GDM1 (cell line): ENCODE measurements at places on chromosomes 7 and 10.
A peak's percentile ranks its signal among the peaks of the same experiment; 100 is the strongest.

- no peak for DNase-seq
Measured at GRCh38 chr7:111927353-111928019, 278.7 kb downstream of the DOCK4 start.

GRCh38 chr7:100655908-100656674 is at the start of gene ACTL6B:
ACTL6B (minus strand) TSS chr7:100656448; CDS start chr7:100656354, 94 bp downstream.
- peak; percentile 71 for DNase-seq

DNA sequence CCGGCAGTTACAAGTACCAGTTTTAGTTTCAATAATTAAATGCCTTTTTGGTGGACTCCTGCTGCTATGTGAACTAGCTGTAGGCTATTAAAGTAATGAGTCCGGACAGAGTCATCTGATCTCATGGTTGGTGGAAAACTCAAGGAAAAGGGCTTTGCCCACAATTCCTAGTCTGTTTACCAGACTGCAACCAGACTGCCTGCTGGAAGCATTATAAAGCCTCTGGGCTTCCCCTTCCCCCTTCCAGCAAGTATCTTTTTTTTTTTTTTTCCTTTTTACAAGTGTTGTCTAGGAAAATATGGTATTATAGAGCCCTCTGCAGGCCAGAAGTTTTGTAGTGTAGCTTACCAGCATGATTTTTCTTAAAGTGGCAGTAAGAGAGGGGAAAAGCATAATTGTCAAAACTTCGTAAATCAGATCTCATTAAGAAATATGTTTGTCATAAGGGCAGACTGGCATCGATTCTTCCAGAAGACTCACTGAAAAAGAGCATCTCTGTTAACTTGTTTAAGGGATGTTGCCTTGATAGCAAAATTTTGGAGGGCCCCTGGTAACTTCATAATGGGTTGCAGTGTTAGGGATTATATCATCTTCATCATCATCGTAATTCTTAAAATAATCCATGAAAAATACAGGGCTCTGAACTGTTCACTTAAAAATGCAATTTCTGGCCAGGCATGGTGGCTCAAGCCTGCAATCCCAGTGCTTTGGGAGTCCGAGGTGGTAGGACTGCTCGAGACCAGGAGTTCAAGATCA is 181.3 kb downstream of the TAX1BP1 start:
- DNase-seq = peak; percentile 45

GRCh38 chr7:93812061-93812460 is 78.5 kb downstream of the TFPI2 start:
- DNase-seq = no peak

DNA sequence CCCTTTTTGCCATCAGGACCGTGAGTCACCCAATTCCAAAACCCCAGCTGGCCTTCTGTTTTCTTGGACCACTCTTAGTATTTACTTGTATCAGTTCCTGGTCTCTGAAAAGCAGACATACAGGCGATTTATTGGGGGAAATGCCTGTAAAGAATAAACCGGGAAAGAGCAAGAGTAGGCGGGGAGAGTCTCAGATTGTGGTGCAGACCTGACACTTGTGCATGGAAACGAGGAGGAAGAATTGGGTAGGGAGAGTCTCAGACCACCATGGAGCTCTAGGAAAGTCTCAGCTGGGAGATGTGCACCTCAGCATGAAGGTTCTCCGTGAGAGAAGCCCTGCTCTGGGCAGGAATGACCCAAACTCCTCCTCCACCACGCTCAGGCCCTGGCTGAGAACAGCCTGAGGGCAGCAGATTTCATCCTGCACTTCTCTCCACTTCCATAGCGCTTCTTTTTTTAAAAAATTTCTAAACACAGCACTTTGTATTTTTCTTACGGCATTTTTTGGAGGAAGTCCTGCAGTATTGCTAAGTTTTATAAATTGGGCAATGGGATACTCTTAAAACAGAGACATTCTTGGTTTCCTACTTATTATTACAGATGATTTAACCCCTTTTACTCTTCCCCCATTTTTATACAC is 6.1 kb upstream of the TASOR2 start:
- DNase-seq = no peak

DNA sequence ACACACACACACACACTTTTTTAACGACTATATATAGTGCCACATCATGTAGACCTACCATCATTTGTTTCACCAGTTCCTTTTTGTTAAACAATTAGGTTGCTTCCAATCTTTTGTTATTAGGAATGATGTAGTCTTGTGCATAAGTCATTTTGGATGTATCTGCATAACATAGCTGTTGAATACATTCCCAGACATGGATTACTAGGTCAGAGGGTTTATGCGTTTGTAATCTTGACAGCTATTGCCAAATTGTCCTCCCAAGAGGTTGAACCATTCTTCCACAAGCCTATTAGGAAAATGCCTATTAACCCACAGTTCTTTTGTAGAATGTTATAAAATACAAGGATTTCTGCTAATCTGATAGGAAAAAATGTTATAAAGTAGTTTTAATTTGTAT is 87.3 kb downstream of the PALS2 start:
- no peak for DNase-seq

DNA sequence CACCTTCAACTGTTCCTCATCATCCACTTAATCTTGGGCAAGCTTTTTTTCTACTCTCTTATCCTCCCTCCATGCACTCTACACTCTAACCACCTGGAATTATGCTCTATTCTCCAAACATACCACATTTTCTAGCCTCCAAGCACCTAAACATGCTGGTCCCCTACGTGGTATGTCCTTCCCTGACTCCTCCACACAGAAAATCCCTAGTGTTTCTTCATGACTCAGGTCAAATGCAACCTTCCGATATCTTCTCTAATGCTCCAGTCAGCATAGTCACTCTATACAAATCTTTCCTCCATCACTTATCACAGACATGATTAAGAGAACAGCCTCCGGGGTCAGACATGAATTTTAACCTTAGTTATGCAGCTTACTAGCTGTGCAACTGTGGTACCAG is 68.8 kb downstream of the ARMH3 start:
- no peak for DNase-seq

DNA sequence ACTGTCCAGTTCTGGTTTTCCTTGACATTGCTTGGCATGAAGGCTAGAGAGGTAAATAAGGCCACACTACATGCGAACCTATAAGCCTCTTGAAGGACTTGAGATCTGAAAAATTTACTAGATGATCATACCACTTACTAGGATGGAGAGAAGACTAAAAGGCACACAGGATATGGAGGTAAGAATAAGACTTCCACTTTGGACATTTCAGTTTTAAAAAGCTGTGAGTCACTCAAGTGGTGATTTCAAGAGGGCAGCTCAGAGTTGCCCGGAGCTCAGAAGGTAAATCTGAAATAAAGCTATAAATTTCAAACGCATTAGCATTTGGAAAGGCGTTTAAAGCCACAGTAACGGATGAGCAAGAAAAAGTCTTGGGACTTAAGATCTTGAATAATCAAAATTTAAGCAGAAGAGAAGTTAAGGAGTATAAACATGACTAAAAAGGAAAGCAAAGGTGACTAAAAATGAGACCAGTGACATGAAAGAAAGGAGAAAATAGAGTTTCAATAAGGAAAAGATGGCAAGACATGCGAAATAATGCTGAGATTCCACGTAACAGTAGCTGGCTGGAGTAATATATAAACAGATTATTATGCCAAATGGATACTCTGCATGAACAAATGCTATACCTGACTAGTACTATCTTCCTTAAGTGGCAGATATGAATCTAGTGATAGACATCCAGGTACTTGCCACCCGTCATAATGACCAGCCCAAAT is 68.3 kb downstream of the SNX13 start:
- DNase-seq = no peak

- no peak for DNase-seq
Measured at GRCh38 chr7:148026713-148027112, 563.9 kb upstream of the C7orf33 start.

DNA sequence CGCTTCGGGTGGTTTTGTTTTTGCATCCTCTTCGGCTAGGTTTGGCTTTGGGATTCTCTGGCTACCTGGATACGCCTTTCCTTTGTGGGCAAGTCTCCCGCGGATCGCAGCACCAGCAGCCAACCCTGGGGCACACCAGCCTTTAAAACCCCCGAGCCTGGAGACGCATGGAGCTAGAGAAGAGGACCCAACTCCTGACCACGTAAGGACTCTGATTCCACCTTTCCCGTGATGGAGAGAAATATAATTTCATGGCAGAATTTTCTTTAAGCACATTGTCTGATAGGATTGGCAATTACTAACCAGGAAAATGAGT is 535.4 kb upstream of the GALNT17 start:
- DNase-seq = no peak

- no peak for DNase-seq
Measured at GRCh38 chr7:112892263-112892662, 102.1 kb upstream of the TMEM168 start.

DNA sequence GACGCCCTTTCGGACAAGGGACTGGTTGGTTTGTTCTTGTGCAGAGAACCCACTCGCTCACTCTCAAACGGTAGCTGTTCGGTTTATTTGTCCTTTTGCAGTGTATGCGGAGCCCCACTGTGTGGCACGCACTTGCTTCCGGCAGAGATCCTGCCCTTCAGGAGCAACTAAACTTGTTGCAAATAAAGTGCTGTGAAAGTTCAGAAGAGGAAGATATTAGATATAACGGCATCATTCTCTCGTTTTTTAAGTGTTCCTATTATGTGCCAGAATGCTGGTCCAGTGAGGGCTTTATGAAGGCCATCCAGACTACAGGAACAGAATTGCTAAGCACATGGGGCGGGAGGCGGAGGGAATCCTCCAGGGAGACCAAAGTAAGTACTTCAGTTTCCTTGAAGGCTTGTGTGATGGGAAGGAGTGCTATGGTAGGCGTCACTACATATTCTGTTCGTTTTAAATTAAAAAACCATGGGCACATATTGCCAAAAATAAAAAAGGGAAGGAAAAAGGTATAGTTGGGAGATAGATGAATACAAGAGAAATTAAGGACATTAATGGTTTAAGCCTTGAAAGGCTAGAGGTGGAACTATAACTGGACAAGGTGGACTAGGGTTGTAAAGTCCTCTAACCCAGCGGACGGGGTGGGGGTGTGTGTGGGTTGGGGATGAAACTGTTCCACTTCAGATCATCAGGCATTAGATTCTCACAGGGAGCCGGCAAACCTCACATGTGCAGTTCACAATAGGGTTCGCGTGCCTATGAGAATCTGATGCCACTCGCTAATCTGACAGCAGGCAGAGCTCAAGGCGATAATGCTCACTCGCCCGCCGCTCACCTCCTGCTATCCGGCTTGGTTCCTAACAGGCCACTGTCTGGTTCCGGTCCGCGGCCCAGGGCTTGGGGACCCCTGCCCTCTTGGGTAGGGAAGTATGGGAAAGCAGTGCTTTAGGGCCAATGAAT is 704 bp upstream of the ERLIN1 start:
- DNase-seq = peak; percentile 39

GRCh38 chr10:63677001-63677400 is 155.8 kb downstream of the REEP3 start:
- no peak for DNase-seq

DNA sequence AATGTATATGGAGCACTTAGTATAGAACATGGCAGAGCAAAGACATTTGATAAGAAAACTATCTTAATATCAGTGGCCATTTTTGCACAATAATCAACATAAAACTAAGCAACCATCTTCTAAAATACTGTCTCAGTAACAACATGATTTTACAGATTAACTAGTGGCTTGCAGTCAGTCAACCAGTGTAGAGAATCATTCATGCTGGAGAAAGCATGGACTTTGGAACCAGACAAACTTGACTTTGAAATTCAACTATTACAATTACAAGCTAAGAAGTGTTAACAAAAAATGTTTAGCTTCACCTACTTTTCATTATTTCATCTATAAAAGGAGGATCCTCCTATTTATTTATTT is 27.7 kb downstream of the CUBN start:
- no peak for DNase-seq

GRCh38 chr10:132446661-132447445 is 49.9 kb downstream of the PWWP2B start:
- peak; percentile 64 for DNase-seq

GRCh38 chr7:96045919-96046318 is 273.6 kb downstream of the DYNC1I1 start:
- no peak for DNase-seq

DNA sequence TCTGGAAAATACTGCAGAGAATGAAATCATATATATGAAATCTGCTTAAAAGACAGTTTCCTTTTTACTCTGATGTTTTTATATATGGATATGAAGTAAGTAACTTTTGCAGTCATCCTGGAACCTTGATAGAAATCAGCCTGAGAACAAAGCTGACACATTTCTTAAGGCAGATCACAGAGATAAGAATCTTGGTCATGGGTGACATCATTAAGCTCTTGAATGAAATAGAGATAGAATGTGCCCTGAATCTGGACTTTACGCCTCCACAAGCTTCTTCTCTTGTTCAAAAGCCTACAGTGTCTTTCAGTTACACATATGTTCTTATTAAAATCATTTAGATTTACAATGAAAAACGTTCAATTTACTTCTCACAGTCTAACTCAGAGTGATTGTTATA is 319.1 kb upstream of the CNTNAP2 start:
- DNase-seq = no peak

- no peak for DNase-seq
Measured at GRCh38 chr7:157658851-157659412, 322.1 kb downstream of the DNAJB6 start.

DNA sequence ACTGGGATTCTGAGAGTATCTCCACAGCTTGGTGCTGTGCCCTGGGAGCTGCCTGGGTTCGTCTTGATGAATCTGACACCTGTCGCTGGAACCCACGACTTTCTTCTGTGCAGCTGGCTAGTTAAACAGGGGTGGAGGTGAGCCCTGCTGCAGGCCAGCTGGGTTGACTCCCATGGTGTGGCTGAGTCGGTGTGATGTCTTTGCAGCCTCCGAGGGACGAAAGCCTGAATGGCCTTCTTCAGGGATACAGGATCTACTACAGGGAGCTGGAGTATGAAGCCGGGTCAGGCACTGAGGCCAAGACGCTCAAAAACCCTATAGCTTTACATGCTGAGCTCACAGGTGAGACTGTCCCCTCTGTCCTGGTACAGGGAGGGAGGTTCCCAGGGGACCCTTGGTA is 508.1 kb upstream of the FOXK1 start:
- DNase-seq = no peak

DNA sequence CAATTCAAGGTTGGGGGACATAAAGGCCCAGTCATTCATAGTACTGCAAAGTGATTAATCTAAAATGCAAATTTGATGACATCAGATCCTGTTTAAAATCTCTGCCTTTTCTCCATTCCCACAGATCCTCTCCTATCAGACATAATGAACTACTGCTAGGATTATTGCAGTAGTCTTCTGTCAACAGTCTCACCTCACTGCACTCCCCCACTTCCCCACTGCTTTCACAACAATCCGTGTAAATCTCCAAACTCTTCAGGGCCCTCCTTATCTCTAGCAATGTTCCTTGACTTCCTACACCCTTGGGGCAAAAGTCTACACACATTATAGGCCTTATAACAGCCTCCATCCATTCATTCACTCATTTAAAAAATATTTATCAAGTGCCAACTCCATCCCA is 112.4 kb downstream of the KBTBD2 start:
- no peak for DNase-seq
